ENCODE measurements at places on chromosomes 3 and 15.

DNA sequence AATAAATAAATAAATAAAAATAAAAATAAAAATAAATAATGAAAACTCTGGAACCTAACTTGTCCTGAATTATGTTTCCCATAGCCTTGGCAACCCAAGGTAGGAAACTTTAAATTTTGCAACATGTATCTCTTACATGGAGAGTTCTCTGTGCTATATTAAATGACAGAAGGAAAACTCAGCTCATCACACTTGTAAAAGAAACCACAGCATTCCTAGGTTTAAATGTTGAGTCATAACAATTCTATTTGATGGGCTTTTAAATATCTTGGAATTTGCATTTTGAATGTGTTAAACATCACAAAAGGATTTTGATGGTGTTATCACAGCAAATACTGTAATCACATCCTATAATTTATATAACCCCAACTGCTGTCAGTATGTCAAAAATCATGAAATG is 144.2 kb downstream of the LRTM1 start:
- no peak for DNase-seq

GRCh38 chr3:139894643-139894989 is 40.4 kb upstream of the CLSTN2 start:
- no peak for DNase-seq

DNA sequence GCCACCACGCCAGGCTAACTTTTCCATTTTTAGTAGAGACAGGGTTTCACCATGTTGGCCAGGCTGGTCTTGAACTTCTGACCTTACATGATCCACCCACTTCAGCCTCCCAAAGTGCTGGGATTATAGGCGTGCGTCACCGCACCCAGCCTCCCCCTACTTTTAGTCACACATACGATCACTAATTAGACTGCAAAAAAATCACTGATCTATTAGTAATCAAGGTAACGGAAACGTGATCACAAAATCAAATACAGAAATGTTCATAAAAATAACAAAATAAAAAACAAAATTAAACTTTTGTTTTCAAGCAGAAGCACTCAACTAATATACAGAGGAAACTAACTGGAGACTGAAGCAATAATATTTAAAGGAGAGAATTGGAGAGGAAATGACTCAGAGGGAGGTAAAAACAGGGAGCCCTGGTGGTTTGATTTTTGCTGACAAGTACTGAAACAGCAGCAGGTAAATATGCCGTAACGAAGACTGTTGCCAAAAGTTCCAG is 4.6 kb downstream of the WDR53 start:
- DNase-seq: no peak

GRCh38 chr15:37093480-37094332 is 6.6 kb downstream of the MEIS2 start:
- DNase-seq: no peak
